ENCODE measurements at places on chromosomes 2 and 18. TPM values are rescaled to one million over a fixed set of nuclear protein-coding genes. Genes with fewer than 3 reads are reported as not detected.

DNA sequence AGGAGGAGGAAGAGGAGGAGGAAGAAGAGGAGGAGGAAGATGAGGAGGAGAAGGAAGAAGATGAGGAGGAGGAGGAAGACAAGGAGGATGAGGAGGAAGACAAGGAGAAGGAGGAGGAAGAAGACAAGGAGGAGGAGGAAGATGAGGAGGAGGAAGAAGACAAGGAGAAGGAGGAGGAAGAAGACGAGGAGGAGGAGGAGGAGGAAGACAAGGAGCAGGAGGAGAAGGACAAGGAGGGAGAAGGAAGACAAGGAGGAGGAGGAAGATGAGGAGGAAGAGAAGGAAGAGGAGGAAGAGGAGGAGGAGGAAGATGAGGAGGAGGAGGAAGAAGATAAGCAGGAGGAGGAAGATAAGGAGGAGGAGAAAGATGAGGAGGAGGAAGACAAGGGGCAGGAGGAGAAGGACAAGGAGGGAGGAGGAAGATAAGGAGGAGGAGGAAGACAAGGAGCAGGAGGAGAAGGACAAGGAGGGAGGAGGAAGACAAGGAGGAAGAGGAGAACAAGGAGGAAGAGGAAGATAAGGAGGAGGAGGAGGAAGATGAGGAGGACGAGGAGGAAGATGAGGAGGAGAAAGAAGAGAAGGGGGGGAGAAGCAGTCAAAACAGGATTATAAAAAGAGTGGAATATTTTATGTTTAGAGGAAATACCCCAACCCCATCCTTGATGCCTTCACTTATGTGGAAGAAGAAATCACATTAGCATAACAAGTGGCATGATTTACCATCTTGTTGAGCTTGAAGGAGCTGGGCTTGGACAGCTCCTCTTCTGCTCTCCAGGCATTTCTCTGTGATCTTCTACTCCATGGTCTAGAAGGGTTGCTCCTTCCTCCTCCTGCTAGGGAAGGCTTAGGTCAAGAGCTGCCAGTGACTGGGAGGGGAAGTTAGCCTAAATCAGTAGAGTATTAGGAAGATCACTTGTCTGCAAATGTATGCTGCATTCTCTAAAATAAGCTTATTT is 45.3 kb upstream of the KCTD1 start:
- DNase-seq: no peak

Gene ATP6V1B1
- not detected for total RNA-seq

DNA sequence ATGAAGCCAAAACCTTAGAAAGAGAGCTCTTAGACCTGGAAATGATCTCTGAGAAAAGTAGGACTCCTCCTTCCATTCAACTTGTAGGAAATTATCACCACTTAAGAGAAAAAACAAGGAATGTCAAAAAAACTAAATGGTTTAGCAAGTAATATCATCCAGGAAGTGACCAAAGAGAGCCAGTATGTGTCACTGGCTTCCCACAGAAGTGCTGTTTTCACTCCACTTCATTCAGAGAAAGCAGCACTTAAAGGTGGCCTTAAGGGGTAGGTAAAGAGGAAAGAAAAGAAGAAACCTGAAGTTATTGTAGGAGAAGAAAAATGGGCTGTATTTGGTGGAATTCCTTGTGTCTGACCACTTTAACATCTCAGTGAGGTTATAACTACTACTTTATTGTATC is 414.4 kb upstream of the ETAA1 start:
- DNase-seq: no peak

- no peak for DNase-seq
Measured at GRCh38 chr2:236661762-236662110, 92.1 kb downstream of the ACKR3 start.

DNA sequence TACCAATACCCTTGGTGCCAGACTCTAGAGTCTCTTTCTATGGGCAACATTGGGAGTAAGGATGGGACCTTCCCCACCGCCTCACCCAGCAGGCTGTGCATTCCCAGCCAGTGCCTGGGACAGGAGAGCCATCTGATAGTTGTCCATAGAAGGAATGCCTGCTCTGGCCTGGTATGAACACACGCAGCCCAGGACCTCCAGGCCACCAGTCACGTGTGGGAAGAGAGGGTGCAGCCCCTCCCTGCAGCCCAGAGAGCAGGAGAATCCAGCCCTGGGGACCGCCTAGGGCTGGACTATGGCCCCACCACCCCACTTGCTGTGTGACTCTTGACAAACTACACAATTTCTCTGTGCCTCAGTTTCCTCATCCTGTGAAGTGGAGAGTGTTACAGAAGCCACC is 52.5 kb upstream of the ID2 start:
- no peak for DNase-seq

Gene ATIC
- 55.3 TPM for total RNA-seq

Gene MAP3K19
- total RNA-seq: not detected

DNA sequence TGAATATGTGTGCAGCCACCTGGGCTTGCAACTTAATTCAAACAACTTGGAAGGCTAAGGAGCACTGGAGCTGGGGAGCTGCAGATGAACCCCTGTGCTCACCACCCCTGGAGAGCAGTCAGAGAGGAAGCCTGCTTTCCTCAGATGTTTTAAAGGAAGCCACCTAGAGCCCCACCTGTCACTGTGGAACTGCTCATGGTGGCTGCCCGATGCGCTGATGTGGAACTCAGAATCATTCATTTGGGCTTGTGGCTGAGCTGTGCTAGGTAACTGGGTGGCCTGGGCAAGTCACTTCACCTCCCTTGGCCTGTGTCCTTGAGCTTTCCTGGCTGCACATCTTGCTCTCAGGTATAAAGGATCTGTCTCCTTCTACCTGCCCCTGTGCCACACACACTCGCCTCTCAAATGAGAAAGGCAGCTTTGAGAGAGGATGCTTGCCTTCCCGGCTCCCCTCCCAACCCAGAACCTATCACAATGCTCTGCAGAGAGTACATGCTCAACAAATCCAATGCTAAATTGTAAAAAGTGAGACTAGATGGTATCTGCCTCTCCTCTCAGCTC is 41.3 kb downstream of the BCL11A start:
- DNase-seq: no peak

DNA sequence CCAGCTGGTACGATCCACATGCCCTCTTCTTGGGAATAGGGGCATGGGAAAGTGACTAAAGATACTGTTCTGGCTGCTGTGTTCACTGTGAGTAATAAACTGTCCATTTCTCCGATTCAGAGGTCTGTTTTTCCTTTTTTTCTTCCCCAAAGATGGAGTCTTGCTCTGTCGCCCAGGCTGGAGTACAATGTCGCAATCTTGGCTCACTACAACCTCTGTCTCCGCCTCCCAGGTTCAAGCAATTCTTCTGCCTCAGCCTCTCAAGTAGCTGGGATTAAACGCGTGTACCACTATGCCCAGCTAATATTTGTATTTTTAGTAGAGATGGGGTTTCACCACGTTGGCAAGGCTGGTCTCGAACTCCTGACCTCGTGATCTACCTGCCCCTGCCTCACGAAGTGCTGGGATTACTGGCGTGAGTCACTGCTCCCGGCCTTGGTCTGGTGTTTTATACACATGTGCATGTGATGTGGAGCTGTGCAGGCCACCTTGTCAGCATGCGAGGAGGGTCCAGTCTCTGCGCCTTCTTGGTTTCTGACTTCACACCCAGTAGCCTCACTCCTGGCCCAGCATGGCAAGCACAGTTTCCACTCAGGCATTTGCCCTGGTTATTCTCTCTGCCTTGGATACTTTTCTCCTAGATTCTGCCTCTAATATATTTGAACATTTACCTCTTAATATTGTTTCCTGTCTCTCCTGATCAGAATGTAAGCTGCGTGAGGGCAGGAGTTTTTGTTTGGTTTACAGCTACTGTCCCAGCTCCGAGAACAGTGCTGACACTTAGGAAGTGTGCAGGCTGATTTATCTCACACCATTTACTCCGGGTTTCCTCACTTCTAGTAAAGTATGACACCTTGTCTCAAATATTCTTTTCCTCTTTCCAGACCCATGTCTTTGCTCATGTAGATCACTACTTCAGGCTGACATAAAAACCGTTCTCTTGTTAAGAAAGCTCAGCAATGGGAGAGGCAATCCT is 19.7 kb downstream of the PTPN18 start:
- DNase-seq: no peak

- peak; percentile 60 for DNase-seq
Measured at GRCh38 chr2:42047488-42048298, at the start of gene PKDCC. PKDCC (plus strand) TSS chr2:42048021; CDS start chr2:42048200, 179 bp downstream.

Gene TTR
- not detected for total RNA-seq

Gene CDH19
- total RNA-seq: not detected

DNA sequence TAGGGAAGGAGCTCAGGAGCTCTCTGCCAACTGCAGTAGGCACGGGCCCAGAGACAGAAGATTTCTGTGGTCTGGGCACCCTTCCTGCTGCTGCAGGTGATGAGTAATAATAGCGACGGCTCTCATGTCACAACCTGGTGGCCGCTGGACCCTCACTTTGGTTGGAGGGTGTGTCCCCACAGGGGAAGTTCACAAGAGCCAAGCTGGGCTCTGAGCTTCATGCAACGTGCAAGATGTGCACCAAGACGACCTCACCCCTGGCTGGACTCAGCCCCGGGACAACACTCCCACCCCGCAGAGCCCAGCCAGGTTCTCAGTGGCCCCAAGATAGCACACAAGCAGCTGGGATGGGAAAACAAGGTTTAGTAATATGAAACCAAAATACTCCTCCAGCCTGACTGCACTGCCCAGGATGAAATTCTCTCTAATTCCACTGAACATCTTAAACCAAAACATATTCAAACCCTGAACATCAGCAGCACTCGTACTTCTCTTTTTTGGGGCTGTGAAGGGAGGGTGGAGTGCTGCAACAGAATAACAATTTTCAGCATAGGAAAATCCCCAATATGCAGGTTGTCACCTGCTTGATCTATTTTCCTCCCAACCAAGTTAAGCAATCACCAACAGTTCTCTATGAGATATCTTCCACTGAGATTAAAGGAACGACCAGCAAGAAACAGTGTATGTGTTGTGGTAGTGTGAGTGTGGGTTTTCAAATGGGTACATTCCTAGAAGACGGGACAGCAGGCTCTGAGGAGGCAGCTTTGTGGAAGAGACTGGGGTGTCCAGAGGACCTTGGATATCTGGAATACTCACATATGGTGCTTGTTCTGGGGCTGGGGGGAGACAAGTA is 26.5 kb downstream of the BCL2 start:
- DNase-seq: no peak

- no peak for DNase-seq
Measured at GRCh38 chr18:5238371-5238976, 41.4 kb upstream of the AKAIN1 start.

Gene SIX3
- total RNA-seq: not detected

DNA sequence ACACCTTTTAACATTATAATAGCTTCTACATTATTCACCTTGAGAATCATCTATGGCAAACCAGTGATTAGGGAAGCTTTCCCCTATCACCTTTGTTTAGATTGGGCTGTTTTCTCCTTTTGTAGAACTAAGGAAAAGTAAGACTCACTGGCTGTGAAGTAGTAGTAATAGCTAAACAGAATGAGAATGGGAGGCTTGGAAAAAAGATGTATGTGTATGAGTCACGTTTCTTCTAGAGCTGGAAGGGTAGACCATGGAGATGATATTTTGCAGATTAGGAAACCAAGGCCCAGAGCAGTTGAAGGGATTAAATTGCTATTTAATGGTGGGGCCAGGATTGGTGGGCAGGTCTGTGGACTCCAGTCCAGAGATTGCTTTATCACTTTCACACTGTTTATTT is 214.5 kb downstream of the MCFD2 start:
- DNase-seq: no peak

DNA sequence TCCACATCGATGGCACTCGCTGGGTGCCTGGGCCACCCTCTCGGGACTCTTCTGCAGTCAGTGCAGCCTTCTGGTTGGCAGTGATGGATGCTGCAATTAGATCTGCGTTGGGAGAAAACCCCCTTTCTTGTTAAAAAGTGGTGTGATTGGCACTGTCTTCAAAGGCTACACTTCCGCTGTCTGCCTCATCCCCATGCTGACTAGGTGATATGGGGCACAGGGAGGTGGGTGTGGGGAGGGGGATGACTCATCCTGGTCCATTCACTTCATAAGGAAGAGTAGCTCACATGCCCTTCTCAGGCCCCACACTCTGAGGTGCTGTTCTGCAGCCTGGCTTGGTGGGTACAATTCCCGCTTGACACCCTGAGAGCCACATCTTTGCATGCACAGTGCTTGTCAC is 77.4 kb downstream of the THNSL2 start:
- DNase-seq: no peak

GRCh38 chr2:118988706-118989105 is 46.7 kb downstream of the MARCO start:
- no peak for DNase-seq
